ENCODE measurements at places on chromosomes 16 and 17. TPM values are rescaled to one million over a fixed set of nuclear protein-coding genes. Genes with fewer than 3 reads are reported as not detected.

DNA sequence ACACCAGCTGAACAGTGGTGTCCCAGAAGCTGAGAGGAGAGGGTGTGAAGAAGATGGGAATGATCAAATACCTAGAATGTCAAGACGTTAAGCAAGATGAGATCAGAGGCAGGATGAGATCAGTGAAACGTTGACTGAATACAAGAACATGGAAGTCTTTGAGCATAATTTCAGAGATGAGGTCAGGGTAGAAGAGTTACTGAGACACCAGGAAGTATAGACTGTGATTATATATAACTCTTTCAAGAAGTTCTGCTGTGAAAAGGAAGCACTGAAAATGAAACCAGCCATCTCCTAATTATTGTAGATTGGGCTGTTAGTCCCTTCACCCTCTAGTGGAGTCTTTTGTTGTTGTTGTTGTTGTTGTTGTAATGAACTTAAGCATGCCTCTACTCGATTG is 9.1 kb downstream of the SHCBP1 start:
- no peak for DNase-seq

GRCh38 chr17:41697122-41697962 is 8.7 kb downstream of the EIF1 start:
- peak; percentile 77 for DNase-seq

DNA sequence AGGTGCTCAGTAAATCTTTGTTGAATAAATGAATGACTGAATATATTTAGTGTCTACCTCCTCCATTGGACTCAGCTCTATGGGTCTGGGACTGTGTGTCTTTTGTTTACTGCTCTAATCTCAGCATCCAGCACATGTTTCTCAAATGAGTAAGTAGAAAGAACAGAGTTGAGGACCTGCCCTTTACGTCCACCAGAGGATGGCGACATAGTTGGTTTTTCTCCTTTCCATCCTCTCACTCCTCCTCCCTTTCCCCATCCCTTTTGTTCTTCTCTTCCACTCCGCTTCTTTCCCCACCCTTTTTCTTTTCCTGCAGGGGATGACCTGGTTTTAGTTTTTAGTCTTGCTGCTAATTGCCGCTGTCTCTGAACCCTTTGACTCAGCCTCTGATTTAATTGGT is 12.1 kb upstream of the CHP2 start:
- no peak for DNase-seq

GRCh38 chr17:17183744-17184143 is 22.4 kb downstream of the PLD6 start:
- no peak for DNase-seq

- peak; percentile 51 for DNase-seq
Measured at GRCh38 chr16:72961115-72961832, 86.7 kb downstream of the ZFHX3 start.

DNA sequence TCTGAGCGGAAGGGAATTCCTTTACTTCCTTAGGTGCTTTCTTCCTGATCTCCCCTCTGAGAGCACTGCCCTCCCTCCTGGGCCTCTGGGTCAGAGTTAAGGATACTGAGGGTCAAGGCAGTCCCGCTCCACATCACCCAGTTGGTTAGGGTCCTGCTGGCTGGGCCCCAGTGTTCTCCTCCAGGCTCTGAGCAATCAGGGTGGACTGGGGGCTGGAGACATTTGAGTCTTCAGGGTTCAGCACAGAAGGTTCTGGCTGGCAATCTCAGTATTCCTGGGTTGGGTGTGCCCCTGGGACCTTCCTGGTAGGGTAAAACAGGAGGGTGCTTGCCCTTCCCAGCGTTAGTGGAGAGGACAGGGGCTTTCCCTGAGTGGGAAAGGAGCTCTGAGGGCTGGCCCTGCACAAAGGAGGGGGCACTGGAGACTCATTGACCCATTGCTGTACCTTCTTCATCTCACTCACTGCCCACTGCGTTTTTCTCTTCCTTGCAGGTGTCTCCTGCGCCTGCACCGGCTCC is 448 bp downstream of the MT1M start:
- DNase-seq, result peak; percentile 51

DNA sequence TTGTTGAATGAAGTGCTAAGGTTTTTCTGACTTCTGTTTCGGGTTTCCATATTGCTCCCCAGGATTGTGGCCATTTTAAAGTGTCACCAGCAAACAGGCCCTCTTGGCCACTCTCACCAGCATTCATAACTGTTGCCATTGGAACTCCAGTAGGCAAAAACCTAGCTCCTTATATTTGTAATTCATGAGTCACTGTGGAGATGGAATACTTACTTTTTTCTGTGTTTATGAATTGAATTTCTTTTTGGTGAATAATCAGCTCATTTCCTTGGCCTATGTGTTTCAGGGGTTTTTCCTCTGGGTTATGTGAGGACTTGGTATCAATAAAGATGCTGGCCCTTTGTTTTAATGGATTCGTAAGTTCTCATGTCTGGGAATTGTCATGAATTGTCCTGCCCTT is 255.1 kb downstream of the SNX29 start:
- no peak for DNase-seq

- DNase-seq, result no peak
Measured at GRCh38 chr17:63035271-63035670, 69.2 kb downstream of the TANC2 start.

GRCh38 chr16:51436742-51437141 is 285.7 kb upstream of the SALL1 start:
- DNase-seq, result no peak

DNA sequence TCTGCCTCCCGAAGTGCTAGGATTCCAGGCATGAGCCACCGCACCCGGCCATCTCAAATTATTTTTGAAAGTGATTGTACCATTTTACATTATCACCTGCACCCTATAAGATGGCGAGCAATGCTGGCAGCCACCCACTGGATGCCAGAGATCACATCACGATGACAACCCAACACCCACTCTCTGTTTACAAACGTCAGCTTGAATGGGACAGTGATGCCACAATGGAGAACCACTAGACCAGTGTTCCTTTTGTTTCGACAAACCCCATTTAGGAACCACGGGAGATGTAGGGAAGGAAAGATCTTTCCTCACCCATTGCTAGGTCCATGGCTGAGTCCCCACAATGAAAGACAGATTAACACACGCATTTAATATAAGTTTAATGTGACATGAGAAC is 20.1 kb upstream of the HAPSTR1 start:
- no peak for DNase-seq

CTRB1 gene
- 2.7 TPM for total RNA-seq
